Body of pancreas (tissue), 4 donors: ENCODE measurements at places on chromosomes 4 and X.

- DNase-seq: no peak
Measured at GRCh38 chr4:113004655-113005054, 44.8 kb upstream of the ANK2 start.

DNA sequence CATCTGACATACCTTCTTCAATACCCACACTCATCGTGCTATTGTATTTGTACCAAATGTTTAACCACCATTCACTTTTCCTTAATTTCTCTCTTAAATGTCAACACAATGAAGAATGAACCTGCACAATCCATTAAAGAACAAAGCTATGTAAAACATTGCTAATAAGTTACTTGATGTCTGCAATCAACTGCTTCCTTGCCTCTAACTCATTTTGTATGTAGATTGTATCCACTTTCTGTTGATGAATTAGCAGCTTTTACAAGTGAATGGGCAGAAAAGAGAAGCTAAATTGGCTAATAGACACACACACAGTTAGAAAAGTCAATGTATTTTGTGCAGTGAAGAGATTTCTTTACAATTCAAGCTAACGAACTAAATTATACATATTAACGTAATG lies 212.5 kb upstream of the NDST3 start:
- DNase-seq: no peak

DNA sequence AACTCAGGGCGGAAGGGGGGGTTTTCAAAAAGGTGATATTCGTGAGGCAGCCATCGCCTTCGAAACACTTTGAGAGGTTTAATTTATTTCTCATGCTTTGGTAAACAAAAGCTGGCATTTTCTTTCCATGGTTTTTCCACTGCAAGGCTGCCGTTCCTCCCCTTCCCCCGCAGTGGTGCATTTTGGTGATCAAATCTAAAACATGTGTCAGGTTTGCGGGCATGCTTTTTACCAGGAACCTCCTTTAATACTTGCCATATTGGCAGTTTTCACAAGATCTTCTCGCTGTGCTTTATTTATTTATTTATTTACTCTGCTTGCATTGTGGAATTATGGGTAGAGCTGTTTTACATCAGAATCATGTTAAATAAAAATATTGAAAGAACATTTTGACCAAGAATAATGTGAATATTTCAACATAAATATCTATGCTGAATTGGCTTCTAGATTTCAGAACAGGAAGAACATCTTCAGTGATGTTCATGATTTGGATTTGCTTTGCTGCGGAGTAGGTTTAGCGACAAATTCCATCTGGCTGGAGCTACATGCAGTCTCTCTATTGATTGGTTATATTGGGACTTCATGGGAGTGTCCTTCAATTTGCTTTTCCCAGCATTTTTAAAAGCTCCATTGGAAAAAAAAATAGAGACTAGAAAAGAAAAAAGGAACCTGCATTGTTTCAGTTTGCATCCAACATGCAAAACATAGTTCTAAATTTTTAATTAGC lies 54.4 kb downstream of the STOX2 start:
- no peak for DNase-seq

DNA sequence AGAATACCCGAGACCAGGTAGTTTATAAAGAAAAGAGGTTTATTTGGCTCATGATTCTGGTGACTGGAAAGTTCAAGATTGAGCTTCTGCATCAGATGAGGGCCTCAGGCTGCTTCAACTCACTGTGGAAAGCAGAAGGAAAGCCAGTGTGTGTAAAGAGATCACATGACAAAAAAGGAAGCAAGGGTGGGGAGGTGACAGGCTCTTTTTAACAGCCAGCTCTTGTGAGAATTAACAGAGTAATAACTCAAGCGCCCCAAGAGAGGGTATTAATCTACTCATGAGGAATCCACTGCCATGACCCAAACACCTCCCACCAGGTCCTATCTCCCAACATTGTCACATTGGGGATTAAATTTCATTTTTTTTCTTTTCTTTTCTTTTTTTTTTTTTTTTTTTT lies 6.3 kb upstream of the YIPF6 start:
- no peak for DNase-seq

- peak; percentile 73 for DNase-seq
Measured at GRCh38 chr4:153564630-153565525, 98.7 kb downstream of the TMEM131L start.

DNA sequence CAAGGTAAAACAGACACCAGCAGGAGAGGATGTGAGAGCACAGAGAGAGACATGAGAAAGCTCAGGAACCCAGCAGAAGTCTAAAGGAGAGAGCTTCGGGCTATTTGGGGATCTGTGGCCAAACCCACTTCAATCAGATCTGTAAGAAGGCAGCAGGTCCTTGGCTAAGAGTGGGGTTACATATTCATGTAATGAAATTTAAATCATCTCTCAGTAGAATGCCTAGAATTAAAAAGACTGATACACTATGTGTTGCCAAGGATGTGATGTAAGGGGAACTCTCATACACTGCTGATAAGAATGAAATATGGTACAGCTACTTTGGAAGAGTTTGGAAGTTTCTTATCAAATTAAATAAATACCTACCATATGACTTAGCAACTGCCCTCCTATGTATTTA lies 35.8 kb downstream of the PDE5A start:
- DNase-seq: no peak

- no peak for DNase-seq
Measured at GRCh38 chr4:17866810-17867209, 56.0 kb downstream of the NCAPG start.

- no peak for DNase-seq
Measured at GRCh38 chr4:26887143-26887542, 26.5 kb downstream of the STIM2 start.

- no peak for DNase-seq
Measured at GRCh38 chr4:146959692-146960091, 14.0 kb upstream of the TTC29 start.

GRCh38 chr4:96681218-96681617 lies 841.3 kb downstream of the PDHA2 start:
- DNase-seq: no peak

DNA sequence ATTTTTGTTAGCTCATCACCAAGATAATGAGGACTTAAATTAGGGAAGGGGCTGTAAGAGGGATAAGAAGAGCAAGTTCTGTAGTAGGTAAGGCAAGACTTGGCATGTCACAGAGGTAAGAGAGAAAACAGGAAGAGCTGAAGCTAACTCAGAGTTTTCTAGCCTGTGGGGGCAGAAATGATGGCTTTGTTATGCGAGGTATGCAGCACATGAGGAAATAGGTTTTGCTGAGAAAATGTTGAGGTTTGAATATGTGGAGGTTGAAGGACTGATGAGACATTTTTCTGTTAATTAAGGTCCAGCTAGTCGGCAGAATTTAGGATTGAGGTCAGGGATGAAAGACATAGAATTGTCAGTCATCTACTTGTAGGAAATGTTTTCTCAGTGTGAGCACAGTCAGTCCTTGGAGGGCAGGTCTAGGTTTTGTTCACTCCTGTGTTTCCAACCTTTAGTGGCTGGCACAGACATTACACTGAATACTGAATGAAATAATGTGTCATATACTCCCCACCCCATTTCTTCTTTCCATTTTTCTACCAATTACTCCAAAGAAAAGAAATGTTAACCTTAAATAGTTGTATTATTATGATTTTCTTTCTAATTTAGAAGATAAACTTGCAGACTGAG lies 154.0 kb upstream of the AADAT start:
- DNase-seq: no peak
